ENCODE measurements at places on chromosomes 6 and 20.
A peak's percentile ranks its signal among the peaks of the same experiment; 100 is the strongest.

GRCh38 chr6:56864171-56864616 is 90.7 kb upstream of the BEND6 start:
- DNase-seq: no peak

DNA sequence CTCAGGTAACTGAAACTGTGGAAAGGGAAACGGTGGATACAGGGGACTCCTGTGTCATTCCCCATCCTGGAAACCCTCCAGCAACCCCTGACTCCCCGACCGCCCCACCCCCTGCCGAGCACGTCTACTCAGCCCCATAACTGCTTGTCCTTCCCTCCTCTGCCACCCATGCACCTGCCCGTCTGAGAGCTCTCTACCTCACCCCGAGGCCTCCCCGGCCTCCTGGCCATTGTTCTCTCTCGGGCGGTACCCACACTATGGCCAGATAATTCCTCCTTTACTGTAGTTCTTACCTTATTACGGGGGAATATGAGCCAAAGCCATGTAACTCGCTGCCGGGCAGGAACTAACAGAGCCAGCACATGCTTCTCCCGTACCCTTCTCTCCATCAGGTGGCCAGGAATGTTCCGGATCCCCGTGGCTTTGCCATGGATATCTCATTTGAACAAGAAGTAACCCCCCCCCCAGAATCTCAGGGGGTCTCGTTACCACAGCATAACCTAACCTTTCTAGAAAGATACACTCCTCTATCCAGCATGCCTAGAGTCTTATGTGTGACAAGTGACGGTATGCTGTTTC is 4.8 kb upstream of the IRF4 start:
- no peak for DNase-seq

DNA sequence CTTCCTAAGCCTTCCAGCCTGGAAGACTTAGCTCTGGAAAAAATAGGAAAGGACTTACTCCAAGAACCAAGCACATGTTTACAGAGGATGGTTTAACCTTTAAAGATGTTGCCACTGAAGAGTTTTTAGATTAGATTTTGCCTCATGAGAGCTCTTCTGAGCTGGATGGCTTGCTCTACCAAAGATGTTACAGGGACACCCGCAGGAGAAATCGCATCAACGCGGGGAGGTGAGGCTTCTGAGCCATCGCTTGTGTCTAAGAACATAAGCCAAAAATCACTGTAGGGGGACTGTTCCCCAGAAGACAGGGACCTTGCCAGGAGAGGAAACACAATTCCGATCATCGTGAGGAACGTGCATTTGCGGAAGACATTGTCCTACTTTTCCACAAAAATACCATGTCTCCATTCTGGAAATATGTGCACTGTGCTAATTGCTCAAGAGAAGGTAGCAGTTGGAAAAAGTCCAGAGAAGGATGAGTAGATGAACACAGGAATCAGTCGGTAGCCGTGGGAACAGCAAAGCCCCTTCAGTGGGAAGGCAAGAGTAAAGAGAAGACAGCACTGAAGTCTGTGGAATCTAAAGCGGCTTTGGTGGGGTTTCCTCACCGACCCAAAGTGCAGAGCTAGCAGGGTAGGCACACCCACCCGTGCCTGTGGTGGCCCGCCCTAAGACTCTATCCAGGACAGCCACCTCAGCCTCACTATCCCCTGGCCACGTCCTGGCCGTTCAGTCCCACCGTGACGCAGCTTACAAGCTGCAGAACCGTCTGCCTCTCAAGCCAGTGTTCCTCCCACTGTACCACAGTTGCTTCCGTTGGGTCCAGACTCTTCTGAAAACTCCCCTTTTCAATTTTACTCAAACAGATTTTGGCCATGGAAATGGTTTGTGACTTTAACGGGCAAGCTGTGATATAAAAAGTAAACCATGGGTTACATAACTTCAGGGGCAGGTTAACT is 334.8 kb downstream of the NRN1 start:
- no peak for DNase-seq

GRCh38 chr6:46484081-46484820 is 7.0 kb downstream of the RCAN2 start:
- DNase-seq: no peak

- DNase-seq: no peak
Measured at GRCh38 chr20:53226826-53227225, 254.7 kb downstream of the TSHZ2 start.

- DNase-seq: no peak
Measured at GRCh38 chr20:35515949-35516645, 13.4 kb downstream of the C20orf173 start.

- DNase-seq: no peak
Measured at GRCh38 chr6:101605874-101606273, 212.4 kb downstream of the GRIK2 start.

GRCh38 chr6:42009844-42010184 is 40.5 kb upstream of the TAF8 start:
- DNase-seq: no peak

DNA sequence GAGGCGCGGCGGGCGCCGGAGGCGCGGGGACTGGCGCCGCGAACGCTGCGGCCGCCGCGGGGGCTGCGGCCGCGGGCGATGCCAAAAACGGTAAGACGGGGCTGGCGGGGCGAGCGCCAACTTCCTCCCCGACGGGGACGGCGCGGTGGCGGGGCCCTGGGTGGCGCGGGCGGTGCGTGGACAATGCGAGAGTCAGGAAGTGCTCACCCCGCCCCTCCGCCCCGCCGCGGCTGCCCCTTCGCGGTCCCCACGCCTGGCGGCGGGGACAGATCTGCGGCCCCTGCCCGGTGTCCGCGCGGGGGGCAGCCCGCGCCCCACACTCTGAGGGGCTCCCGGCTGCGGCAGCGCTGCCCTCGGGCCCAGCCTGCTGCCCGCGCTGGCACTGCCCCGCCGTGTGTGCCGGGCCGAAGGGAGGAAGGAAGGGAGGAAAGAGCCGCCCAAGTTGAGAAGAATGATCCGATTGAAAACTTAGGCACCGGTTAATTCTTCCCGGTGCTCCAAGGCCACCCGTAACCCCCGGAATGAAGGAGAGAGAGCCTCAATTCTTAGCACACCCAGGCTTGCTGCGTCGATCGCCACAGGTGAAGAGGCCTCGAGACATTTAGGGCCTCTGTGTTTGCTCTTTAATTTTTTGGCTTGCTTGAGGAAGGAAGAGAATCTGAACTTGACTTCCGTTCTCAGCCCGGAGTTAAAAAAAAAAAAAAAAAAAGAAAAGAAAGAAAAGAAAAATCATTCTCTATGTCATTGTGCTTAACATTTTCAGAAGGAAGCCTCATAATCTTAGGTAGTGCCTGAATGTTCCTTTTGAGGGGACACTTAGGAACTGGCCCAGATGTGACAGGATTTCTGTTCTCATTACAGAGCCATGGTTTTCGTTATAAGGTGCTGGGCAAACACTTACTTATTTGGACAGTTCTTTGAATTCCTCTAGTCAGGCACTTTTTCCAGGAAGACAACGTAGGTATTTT is 982 bp downstream of the HECA start:
- peak; percentile 45 for DNase-seq
